ENCODE measurements at places on chromosomes 7 and 10.

- DNase-seq: no peak
These were observed 807.5 kb upstream of the SORCS1 start for GRCh38 chr10:107971973-107972372.

GRCh38 chr10:119025336-119025735, 4.2 kb upstream of the NANOS1 start:
- DNase-seq: no peak

- no peak for DNase-seq
These were observed 29.5 kb upstream of the CCNY start for GRCh38 chr10:35306852-35307251.

DNA sequence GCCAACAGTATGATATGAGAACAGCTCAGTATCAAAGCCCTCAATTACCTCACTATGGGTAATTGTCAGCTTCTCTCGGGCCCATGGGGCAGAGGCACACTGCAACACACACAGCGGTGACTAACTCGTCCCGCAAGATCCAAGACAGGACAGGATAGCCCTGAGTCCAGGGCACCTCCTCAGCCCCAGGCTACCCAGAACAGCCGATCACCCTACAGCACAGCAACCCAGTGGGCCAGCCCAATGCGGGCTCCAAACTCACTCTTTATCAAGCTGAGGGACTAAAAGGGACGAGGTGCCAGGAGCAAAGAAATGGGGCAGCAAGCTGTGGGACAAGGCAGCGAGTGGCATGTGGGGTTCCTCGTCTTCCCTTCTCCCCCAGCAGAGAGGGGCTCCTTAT, 765.1 kb downstream of the GRID1 start:
- DNase-seq: no peak

GRCh38 chr7:99079104-99079503, 64.8 kb downstream of the SMURF1 start:
- DNase-seq: no peak

- DNase-seq: no peak
These were observed 42.7 kb upstream of the CHST3 start for GRCh38 chr10:71921324-71922027.

GRCh38 chr10:121531076-121531829, 67.0 kb downstream of the FGFR2 start:
- no peak for DNase-seq

DNA sequence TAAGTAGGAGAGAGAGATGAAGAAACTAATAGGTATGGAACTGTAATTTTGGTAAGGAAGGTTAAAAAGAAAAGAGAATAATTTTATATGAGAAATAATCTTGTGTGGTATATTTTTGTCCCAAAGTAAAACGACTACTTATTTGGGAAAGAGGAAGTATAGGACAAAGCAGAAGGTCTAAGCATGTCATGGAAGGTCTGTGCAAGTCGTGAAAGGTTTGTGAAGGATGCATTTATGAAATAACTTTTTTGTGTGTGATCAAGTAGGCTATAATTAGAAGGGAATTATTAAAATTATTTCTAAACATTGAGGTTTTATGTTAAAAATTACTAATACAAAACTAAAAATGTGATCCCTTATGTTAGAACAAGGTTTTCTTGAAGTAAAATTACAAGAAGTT, 63.3 kb downstream of the ZNF783 start:
- DNase-seq: no peak

DNA sequence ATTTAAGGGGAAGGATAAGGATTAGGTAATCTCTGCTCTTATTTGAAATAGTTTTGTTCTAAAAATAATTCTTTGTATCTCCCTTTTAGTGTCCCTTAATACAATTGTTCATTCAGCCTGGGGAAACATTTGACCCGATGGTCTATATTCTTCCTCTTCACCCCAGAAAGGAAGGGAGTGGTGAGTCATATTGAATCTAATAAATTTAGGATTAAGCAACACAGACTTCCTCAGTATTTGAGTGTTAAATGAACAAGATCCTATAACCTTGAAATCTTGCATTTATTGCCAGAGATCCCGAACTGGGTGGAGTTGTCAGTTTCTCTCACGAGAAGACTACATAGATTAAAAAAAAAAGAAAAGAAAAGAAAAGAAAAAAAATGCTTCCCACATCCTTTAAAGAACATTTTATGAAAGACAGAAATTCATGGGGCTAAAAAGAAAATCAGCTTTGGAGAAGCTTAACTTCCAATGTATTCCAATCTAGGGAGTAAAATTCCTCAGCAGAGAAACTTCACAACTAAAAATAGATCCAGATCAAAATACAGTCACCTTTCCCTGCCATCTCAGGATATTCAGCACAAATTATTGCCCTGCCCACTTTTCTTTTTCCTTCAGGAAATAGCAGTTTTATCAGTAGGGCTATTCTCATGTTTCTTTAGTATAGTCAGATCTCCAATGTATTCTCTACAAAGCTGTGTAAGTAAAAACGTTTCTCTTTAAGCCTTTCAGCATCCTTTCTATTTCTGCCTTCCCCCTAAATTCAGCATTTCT, 82.2 kb downstream of the SEMA3D start:
- no peak for DNase-seq

GRCh38 chr7:44152971-44153947, 12.1 kb upstream of the MYL7 start:
- no peak for DNase-seq

- DNase-seq: no peak
These were observed 1.9 kb upstream of the MYH16 start for GRCh38 chr7:99270702-99271101.

- DNase-seq: no peak
These were observed 7.2 kb downstream of the ZNF277 start for GRCh38 chr7:112213735-112214134.

GRCh38 chr7:106367018-106367420, 82.2 kb upstream of the NAMPT start:
- DNase-seq: no peak

DNA sequence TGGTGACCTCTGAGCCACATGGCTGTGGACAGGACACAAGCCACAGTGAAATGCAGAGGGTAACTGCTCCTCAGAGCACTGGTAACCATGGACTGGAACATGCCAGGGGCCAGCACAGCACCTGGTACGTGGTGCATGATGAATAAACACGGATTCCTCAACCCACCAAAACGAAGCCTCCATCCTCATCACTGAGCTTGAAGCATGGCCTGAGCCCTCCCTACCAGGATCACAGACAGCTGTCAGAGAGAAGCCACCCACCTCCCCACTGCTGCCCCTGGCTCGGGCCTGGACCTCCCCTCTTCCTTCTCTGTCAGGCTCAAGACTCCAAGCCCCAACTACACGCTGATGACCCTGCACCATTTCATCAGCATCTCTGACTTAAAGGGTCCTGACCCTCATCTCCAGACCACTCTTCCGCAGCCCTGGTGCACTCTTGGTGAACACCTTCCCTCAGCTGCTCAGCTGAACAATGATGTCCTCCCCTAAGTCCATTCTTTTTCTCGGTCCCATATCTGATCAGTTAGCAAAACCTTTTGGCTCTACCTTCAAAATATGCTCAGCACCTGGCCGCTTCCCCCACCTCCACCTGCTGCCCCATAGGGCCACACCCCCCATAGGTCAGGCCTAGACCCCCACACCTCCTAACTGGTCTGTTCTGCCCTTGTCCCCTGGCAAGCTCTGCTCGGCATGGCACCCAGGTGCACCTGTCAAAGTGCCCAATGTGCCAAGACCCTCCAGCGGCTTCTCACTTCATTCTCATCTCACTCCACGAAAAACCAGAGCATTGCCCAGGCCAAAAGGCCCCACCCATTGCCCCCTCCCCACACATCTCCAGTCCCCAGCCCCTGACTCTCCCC, 141.1 kb downstream of the MAPK8 start:
- no peak for DNase-seq

GRCh38 chr10:122113945-122114747, 125.2 kb downstream of the TACC2 start:
- no peak for DNase-seq

DNA sequence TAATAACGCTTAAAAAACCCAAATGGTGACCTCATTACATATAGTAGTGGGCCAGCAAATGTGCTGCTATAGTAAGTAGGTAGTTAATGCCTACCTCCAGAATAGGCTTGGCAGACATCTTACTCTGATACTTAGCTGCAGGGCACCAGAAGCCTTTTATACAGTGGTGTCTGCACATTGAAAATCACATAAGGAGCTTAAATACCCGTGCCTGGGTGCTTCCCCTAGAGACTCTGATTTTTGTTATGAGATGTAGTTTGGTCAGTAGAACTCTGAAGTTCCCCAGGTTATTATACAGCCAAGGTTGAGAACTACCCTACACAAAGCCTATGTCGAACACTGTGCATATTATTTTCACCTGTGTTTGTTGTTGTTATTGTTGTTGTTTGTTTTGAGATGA, 47.2 kb downstream of the ANKIB1 start:
- no peak for DNase-seq

DNA sequence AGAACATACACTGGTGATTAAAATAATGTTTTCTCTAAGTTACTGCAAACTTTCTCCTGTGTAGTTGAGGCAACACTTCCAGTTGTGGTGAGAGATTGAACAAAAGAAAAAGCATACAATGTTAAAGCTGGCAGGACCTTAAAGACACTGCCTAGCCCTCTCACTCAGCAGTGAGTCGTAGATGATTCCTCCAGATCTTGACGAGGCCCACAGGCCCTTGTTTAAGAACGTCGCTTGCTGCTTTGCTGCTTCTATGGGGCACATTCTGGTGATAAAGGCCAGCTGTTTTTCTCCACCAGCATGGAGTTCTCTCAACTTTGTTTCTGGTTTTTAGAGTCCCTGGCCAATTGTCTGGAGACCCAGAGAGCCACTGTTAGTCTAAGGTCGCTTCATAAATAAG, 2.8 kb upstream of the DENND11 start:
- DNase-seq: no peak

DNA sequence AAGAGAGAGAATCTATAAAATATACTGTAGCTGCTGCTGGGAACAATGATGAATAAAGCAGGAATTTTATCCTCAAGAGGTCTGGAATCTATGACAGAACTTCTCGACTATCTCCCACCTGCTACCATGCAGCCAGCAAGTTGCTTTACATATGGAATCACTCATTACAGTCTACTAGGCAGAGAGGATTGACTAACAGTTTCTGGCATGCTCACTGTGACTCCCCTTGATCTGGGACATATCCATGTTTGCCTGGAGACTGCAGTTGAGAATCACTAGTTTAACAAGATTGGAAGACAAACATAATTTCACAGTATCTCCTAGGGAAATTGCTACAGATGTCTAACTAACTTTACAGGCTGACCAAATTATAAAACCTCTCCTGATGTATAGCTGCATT, 13.3 kb downstream of the GPR37 start:
- no peak for DNase-seq

GRCh38 chr10:110764793-110765512, 106.8 kb upstream of the PDCD4 start:
- DNase-seq: no peak

GRCh38 chr10:4183761-4184261, 398.8 kb upstream of the KLF6 start:
- no peak for DNase-seq

DNA sequence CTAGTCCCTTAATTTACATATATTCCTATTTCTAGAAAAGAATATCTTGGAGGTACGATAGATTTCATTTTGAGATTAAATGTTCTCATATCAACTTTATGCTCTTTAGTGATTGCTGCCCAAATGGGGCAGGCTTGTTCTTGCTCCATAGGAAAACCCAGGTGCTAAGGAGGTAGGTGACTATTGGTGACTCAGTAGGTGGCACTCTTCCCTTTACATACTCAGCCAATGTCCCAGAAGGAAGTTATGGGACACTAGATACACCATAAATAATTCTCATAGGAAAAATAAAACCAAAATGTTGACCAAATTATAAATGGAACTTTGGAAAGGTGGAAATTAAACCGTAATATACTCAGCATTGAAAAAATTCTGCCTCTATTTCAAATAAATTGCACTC, 4.0 kb downstream of the SKAP2 start:
- peak; percentile 30 for DNase-seq

GRCh38 chr7:26318921-26319320, 27.3 kb downstream of the SNX10 start:
- DNase-seq: no peak

- no peak for DNase-seq
These were observed 44.0 kb downstream of the RUNDC3B start for GRCh38 chr7:87672217-87672616.

- no peak for DNase-seq
These were observed 84.7 kb downstream of the AUTS2 start for GRCh38 chr7:69683002-69683401.

DNA sequence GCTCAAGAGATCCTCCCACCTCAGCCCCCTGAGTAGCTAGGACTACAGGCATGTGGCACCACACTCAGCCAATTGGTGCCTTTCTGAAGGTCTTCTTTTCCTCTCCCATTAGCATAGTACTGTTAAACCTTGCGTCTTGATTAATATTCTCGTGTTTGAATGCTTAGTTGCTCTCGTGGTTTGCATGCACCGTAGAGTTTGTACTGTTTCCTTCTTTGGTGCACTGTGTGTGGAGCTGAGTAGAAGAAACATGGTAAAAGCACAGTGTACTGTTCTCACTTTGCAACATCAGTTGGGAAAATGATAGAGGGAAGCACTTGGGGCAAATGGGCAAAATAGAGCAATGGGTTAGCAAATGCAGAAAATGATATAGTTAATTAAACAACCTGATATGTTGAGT, 27.6 kb upstream of the RPA3 start:
- DNase-seq: no peak

- DNase-seq: no peak
These were observed 517.1 kb downstream of the RPS24 start for GRCh38 chr10:78550716-78551115.

GRCh38 chr7:143227806-143228205, 6.0 kb downstream of the TAS2R40 start:
- DNase-seq: no peak

DNA sequence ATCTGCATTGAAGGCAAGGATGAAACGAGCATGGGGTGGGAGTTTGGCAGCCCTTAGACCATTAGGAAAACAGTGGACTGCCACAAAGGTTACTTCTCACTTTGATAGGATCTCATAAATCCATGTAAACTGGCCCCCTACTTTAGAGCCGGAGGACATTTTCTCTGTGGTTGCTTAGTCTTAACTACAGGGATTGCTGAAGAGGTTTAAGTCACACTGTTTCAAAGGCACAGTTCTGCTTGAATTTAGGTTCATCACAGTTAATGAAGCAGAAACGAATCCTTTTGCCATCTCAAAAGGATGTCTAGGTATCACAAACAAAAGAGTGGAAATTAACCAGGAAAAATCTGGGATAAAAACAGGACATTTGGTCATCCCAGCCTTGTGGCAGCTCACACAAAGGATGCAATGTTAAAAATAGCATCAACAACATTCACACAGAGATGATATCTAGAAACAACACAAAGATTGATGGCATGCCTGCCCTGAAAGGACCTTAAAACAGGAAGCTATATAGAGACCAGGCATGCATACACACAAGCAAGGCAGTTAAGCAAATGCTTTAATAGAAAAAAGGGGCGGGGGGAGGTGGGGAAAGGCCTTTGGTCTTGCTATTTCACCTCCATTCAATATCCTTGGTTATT, 74.0 kb downstream of the DOCK4 start:
- no peak for DNase-seq

DNA sequence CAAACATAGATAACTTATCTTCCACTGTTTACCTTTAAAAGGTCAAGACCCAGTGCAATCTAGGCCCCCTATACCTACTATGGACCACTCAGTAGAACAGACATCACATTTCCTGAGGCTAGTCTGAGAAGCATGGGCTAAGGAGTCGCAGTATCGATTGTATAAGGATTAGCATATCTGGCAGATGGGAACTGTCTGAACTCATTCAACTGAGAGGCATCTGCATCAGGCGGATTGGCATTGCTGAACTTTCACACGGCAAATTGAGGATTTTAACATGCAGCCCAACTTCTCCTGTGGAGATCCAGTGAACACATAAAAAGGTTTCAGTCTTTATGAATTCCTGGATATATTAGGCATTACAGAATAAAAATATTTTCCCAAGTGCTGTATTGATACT, 89.1 kb upstream of the LRGUK start:
- DNase-seq: no peak

All from NCI-H187 (cell line).